ENCODE measurements at places on chromosomes 13 and 19.

DNA sequence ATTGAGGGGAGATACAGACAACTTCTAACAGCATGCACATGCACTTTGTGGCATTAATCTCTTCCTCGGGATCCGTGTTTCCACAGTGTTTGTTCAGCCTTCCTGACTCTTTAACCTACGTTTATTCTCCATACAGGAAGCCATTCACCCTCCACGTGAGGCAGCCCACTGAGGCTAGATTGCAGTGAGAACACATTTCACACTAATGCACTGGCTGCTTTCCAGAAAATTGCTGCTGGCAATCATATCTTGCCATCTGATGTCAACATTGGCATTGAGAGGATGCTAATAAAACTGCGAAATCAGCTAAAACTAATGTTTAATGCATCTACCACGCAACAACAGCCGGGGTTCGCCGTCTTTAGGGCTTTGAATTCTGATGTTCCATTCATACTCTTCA, 30.0 kb downstream of the DCLK1 start:
- no peak for DNase-seq

GRCh38 chr19:8684001-8684902, 14.3 kb downstream of the ACTL9 start:
- no peak for DNase-seq

GRCh38 chr19:55836340-55836739, at the start of gene NLRP4:
NLRP4 (plus strand) TSS chr19:55836540; CDS start chr19:55852081, 15,541 bp downstream.
- DNase-seq, result no peak

GRCh38 chr13:110519506-110519905, 42.0 kb downstream of the RAB20 start:
- DNase-seq, result no peak

GRCh38 chr13:20160306-20161274, at the start of gene GJA3:
GJA3 (minus strand) TSS chr13:20161052; CDS start chr13:20143288, 17,764 bp downstream.
- DNase-seq, result no peak

DNA sequence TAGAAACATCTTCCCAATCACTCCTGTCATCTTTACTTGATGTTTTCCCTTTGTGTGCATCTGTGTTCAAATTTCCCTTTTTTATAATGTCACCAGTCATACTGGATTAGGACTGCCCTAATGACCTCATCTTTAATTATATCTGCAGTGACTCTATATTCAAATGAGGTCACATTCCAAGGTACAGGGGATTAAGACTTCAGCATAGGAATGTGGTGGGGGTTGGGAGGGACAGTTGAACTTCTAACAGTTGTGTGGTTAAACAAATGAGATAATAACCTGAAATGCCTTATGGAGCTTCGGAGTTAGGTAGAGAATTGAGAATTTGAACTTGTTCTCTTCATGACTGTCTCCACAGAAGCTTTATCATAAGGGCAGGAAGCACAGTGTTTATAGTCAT, 23.0 kb downstream of the PAN3 start:
- no peak for DNase-seq

DNA sequence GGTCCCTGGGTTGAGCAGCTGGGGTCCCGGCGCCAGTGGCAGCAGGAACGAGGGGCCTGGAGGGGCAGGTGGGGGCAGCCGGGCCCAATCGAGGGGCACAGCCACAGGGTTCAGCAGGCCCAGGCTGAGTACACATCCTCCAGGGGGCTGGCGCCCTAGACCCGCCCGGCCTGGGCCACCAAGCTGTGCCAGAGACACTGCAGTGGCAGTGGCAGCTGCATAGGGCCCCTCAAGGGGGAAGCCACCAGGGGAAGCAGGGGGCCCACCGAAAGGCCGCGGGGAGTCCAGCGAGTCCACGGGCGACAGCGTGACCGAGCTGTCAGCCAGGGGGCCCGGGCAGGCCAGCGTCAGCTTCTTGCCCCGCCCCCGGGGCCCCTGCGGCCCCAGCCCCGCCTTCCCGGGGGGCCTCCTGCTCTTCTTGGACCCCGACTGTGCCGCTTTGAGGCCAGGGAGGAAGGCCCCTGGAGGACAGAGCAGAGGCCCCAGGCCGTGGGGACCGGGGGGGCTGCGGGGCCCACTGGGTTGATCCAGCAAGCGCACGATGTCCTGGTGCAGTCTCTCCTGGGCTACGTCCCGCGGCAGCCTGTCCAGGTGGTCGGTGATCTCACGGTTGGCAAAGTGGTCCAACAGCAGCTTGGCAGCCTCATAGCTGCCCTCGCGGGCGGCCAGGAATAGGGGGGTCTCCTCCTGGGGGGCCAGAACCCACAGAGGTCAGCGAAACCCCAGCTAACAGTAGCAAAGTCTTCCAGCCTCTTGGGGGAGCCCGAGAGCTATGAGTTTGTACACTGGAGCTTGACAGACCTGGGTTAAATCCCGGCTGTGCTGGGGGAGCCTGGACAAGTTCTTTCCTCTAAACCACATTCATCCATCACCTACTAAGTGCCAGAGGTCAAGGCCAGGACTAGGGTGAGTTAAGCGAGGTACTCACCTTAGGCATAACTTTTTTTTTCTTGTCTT, 39.5 kb downstream of the NOTCH3 start:
- no peak for DNase-seq

GRCh38 chr19:45499196-45500180, 1.2 kb downstream of the PPM1N start:
- no peak for DNase-seq

GRCh38 chr19:56838024-56838908, 2.3 kb downstream of the PEG3 start:
- DNase-seq, result no peak
